ENCODE measurements at places on chromosomes 13 and 19. TPM values are rescaled to one million over a fixed set of nuclear protein-coding genes. Genes with fewer than 3 reads are reported as not detected.

Gene FPR2
- polyA plus RNA-seq, result 0.13 TPM

Gene LHB
- not detected for polyA plus RNA-seq

Gene NUFIP1
- polyA plus RNA-seq, result 8.1 TPM

Gene SUPT20H
- polyA plus RNA-seq, result 75.3 TPM

Gene PRSS57
- not detected for polyA plus RNA-seq

Gene LRRC63
- polyA plus RNA-seq, result not detected

Gene ITPKC
- polyA plus RNA-seq, result 8.7 TPM

Gene SCN1B
- polyA plus RNA-seq, result 6.6 TPM

Gene PGLYRP1
- polyA plus RNA-seq, result 0.28 TPM

Gene CAB39L
- 4.3 TPM for polyA plus RNA-seq

Gene SLC25A41
- polyA plus RNA-seq, result 0.42 TPM

Gene APC2
- 0.90 TPM for polyA plus RNA-seq

Gene PDE4C
- not detected for polyA plus RNA-seq

Measured in muscle of arm (tissue), 14 donors.